Fibroblast of pulmonary artery (primary cell): ENCODE measurements at places on chromosomes 2 and 18.

GRCh38 chr2:14756122-14756541 is 123.6 kb downstream of the LRATD1 start:
- DNase-seq = no peak

- peak; percentile 26 for DNase-seq
These were observed 794 bp upstream of the CHCHD5 start for GRCh38 chr2:112583497-112584133.

GRCh38 chr2:69789772-69790600 is 39.5 kb upstream of the GMCL1 start:
- DNase-seq = peak; percentile 33

- DNase-seq = no peak
These were observed 10.6 kb downstream of the C18orf63 start for GRCh38 chr18:74326231-74326630.

DNA sequence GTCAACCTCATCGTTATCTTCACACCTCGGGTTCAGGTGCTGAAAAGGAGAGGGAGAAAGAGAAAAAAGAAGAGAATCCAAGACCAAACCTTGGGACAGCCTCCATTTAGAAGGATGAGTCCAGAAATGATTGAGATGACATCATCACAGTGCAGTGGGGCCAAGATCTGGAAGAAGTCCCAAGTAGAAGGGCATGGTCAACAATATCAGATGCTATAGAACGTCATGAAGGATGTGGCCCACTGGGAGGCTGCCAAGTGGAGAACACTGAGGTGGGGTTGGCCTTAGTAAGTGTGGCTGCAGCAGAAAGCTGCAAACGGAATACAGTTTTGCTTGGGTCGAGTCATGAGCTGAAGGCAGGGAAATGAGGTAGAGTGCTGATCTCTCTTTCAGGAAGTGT is 91.1 kb upstream of the FZD7 start:
- no peak for DNase-seq

GRCh38 chr18:40902436-40902835 is 1052.6 kb upstream of the PIK3C3 start:
- no peak for DNase-seq

- DNase-seq = peak; percentile 36
These were observed 345.5 kb upstream of the DSEL start for GRCh38 chr18:67862069-67862468.

- peak; percentile 61 for DNase-seq
These were observed 1.0 kb downstream of the PLEKHB2 start for GRCh38 chr2:131105950-131106801.

DNA sequence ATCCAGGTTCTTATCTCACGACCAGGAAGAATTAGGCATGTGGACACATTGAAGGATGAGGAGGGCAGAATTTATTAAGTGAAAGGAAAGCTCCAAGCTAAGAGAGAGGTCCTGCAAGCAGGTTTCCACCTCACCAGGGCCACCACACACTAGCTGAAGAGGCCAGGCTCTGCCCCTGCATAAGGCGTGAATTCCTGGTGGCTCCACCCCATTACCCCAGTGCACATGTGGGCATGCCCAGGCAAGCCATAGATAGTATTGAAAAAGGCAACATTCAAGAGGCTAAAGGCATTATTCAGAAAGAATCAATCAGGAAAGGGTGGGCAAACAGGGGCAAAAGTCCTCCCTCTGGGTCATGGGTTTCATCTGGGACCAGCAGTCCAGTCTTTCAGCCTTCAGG is 30.9 kb upstream of the GRP start:
- DNase-seq = no peak

- no peak for DNase-seq
These were observed 536.8 kb downstream of the XIRP2 start for GRCh38 chr2:167424803-167425755.
